Stimulated activated CD4-positive, alpha-beta T cell treated with anti-CD3 and anti-CD28 coated beads, Interleukin-12 subunit alpha, Interleukin-12 subunit beta, amount 100 ng/mL, for 4 hours (primary cell): ENCODE measurements at places on chromosomes 2 and 18.

GRCh38 chr2:71558300-71559051, 105.1 kb downstream of the DYSF start:
- no peak for DNase-seq

GRCh38 chr18:50240080-50240563, 26.2 kb downstream of the CFAP53 start:
- DNase-seq, result no peak

DNA sequence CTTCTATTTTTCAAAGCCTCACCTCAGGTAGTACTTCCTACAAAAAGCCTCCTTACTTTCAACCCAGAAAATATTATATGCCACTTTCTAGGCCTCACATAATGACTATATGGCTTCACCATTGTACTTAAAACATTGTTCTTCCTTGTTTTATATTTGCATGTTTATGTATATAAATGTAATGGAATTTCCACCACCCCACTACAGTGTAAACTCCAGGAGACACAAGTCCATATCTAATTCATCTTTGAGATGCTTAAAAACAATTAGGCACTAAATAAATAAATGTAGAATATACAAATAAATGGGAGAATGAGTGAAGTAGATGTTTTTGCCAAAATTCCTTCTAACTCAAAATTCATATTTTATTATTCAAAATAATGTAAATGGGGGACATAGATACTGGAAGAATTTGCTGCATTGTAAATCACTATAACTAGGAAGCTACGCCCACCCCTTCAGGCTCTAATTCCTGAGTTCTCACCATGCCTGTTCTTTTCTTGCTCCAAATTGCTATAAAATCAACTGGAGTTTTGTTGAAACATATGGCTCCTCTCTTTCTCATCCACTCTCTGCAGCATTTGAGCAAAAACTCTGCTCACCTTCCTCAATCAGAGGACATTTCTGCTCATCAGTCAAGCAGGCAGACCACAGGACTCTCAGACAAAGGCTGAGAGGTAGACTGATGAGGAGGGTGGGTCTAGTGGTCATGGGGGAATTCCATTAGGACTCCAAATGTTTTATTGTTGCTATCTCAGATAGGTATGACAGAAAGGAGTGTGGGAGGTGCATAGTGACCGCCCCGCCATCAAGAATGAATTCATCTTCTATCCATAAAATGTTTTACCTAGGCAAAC, 243.0 kb downstream of the HNMT start:
- DNase-seq, result no peak

- DNase-seq, result no peak
Observed at GRCh38 chr18:68017385-68017784, 500.9 kb upstream of the DSEL start.

DNA sequence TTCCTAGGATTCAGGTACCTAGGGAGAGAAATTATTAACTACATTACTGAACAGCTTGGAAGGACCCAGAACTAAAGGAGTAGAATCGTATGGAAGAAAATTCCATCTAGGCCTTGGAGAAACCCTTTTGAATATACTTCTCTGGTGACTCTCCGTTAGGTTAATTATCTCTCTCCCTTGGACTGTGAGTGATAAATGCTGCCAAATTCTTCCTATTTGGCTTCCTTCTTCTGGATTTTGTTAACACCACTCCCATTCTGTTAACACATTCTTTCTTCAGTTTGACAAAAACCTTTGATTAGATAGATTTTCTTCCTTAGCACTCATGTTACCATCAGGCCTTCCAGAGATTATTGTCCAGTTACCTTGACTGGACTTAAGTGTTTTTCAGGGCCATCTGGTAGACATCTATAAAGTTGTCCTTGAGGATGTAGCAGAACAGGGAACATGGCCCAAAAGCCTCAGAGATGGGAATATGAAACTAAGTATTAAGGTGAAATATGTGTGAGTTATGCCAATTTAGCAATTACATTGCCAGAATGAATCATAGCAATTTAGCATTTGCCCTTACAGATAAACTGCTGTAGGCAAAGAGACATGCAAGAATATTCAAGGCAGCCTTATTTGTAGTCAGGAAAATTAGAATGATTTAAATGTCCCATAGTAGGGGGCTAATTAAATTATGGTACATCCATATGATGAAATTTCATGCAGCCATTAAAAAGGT, 6.7 kb downstream of the CYP27A1 start:
- no peak for DNase-seq

- DNase-seq, result no peak
Observed at GRCh38 chr2:152513681-152514080, 178.7 kb downstream of the FMNL2 start.

DNA sequence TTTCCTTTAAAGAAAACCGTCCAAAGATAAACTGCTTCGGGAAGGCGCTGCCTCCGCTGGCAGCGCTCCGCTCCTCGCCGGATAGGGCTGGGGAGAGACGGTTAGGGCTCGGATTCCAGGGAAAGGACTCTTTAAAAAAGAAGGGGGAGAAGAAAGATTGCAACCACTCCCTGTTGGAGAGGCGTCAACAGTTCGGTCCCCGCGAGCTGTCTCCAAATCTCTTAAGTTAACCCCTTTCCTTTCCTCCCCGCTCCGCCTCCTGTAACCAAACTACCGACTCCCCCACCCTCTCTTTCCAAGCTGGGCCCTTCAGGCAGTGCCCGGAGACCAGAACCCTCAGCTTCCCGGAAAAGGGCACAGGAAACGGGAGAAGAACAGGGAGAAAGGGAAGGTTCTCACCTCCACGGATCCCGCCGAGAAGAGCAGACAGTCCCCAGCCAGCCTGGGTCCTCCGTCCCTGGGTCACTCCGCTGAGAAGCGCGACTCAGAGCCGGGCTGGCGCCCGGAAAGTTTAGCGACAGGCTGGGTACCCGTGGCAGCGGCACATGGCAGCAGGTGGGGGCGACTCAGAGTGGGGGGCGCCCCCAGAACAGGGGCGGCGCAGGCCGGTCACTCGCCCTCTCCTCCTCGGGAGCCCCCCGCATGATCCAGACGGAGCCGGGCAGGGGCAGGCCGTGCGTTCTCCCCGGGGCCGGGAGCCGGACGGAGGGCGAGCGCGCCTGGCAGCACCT, 675 bp downstream of the FZD5 start:
- peak; percentile 6 for DNase-seq

DNA sequence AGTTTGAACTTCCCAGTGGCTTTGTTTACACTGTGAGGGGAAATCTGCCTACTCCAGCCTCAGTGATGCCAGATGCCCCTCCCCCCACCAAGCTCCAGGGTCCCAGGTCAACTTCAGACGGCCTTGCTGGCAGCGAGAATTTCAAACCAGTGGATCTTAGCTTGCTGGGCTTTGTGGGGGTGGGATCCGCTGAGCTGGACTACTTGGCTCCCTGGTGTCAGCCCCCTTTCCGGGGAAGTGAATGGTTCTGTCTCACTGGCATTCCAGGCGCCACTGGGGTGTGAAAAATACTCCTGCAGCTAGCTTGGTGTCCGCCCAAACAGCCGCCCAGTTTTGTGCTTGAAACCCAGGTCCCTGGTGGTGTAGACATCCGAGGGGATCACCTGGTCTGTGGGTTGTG, 70.0 kb upstream of the NEUROD1 start:
- DNase-seq, result no peak

DNA sequence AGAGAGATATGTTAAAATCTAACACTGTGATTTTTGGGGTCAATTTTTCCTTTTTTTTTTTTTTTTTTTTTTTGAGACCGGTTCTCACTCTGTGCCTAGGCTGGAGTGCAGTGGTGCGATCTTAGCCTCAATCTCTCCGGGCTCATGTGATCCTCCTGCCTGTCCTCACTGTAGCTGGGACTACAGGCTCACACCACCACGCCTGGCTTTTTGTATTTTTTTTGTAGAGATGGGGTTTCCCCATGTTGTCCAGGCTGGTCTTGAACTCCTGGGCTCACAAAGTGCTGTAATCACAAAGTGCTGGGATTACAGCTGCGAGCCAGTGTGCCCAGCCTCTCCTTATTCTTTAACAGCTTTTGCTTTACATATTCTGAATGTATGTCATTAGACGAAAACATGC, 2.9 kb upstream of the HAAO start:
- DNase-seq, result no peak

- no peak for DNase-seq
Observed at GRCh38 chr18:12056034-12056883, 37.4 kb upstream of the ANKRD62 start.

DNA sequence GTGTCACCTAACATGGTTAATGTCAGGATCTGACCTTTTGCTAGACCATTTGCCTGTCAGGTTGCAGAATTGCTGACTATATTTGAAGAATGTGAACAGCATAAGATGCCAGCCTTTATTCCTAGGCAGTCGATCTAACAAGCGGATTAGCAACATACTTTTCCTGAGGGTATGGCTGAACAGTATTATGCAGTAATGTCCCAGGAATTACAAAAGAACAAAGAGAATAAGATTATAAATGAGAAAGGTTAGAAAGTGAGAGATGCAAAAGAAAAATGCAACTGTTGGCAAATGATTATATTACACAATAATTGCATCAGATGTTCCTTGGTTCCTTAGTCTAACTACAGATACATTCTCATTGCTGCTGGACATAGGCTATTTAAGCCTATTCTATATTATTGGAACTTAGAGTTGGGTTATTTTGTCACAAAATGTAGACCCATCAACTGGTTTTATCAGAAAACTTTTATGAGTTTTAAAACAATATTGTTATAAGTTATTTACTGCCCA, 647.1 kb upstream of the CRIM1 start:
- DNase-seq, result no peak

DNA sequence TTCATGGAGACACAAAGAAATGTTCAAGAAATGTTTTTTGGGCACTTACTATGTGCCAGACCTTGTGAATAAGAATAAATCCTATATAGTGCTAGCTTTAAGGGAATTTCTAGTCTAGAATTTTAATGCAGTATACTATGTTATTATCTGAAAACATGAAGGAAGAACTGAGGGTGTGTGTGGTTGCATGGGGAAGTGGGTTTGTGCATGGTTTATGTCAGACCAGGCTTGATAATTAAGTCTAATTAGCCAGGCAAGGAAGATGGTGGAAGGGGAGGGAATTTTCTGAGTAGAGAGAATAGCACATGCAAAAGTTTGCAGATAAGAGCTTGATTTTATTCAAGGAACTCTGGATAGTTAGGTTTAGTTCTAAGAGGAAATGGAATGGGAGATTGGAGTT, 6.5 kb downstream of the RBBP8 start:
- no peak for DNase-seq

DNA sequence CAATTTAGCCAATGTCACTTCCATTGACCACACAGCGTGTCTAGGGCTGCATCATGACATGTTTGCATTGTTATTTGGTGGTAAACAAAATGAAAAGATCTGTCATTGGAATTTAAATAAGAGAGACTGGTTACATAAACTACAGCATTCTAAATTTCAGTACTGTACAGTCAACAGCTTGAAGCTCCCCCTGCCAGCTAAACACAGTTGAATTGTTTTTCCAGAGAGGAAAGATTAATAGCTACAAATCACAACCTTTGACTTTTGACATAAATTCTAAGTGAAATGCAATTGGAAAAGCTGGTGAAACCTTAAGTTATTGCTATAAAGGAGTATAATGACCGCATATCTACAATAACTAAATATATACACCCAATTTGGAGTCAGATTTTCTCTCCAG, 1600.0 kb upstream of the ACVR2A start:
- DNase-seq, result no peak

- no peak for DNase-seq
Observed at GRCh38 chr2:158893026-158893425, 75.4 kb upstream of the TANC1 start.

DNA sequence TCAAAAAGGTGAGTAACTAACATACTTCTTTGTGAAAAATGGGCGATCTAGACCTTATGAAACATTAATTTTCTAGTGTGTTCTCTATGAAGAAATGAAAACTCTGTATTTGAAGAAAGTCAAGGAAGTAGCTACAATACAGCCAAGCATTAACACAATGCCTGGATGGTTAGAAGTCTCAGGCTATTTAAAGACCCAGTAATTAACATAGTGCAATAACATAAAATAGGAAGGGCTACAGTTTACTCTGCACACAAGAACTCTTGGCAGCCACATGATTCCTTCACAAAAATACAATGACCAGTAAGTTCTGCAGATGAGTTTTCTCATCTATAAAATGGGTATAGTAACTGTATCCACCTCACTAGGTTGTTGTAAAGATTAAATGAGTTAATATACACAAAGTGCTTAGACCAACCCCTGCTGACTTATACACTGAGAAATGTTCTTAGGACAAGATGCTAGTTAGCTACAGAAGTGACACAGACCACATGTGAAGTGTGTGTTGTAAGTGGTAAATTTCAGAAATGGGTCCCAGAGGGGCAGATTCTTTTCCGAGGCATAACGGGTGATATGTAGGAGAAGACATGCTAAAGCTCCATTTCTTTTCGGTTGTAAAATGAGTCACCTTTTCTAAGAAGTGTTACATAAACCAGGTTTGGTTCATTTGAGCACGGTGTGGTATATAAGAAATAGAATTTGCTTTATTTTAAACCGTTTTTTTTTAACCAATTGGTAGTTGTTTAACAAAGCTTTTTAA, 61.8 kb downstream of the CXCR4 start:
- DNase-seq, result no peak

DNA sequence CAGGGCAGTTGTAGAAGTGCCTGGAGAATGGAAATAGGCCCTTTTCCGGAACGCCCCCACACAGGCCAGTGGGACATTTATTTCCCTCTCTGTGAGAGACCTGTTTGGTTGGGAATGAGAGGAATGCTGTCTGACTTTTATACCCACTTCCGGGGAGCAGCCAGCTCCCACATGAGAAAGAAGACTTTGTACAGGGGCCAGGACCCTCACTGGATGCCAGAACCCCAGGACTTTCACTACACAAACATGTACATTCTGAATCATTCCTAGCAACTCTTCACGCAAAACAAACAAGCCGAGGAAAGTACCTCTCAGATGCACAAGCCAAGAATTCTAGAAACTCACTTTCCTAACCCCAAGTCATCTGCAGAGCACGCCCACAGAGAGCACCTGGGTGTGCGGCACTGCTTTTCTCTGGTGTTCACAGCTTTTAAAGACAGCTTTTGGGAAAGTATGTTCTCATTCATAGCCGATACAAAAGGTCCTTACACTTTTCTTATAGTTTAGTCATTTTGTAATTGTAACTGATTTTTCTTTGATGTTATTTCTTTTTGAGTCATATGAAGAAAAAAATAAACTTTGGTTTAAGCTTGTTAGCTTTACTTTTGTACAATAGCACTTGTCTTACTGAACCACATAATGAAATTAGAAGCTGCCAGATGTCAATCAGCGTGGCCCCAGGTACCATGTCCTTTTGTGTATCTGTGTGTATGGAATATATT, 856.1 kb upstream of the ID2 start:
- DNase-seq, result peak; percentile 30

DNA sequence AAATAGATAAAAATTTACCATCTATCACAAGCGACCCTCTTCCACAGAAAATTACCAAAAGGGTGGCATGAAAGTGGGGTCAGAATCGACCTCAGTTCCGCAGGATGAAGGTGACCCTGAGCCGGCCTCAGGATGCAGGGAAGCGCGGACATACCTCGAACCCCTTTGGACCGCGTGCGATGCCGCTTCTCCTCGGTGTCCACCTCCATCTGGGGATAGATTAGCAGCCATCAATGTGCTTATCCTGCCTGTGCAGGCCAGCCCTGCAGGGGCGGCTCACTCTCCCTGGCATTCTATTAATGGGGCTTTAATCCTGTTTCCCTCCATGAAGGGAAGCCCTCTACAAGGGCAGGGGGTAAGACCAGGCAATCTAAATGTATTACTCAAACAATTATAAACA, 235.3 kb upstream of the PXDN start:
- DNase-seq, result no peak
